ENCODE measurements at places on chromosomes 11 and 22. TPM values are rescaled to one million over a fixed set of nuclear protein-coding genes. Genes with fewer than 3 reads are reported as not detected.

DNA sequence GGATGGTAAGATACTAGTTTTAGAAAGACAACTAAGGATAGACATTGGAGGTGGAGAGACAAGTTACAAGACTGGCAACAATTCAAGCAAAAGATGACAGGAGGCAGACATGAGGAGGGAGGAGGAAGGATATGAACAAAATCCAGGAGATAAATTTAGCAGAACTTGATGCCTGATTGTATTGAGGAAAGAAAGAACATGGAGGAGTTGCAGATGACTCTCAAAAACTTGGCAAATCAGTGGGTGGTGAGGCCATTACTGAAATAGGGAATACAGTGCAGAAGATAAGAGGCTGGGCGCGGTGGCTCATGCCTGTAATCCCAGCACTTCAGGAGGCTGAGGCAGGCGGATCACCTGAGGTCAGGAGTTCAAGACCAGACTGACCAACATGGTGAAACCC is 2.7 kb upstream of the UPB1 start:
- peaks cover 8% of the 10 kb centered on the region for H3K27me3 ChIP-seq
- H3K4me3 ChIP-seq: no peak overlapping the region
- no peaks in the 10 kb centered on the region for H3K4me1 ChIP-seq

DNA sequence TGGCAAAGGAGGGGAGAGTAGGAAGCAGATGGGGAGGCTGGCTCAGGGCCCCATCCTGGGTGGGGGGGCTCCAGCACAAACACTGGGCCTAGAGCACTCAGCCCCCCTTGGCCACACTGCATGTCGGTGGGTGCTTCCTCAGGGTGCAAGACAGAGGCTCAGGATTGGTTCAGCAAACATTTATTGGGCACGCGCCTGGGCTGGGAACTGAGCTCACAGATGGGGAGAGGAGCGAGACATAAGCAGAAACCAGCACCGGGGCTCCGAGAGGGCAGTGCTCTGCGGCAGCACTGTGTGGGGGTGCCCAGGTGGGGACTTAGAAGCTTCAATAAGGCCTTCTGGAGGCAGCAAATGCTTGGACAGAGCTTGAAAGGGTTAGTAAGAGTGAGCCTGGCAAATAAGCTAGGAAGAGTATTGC is 12.1 kb upstream of the EHD1 start:
- H3K36me3 ChIP-seq: peaks cover 4% of the 10 kb centered on the region
- DNase-seq: no peak
- no peak overlapping the region for H3K4me3 ChIP-seq
- H3K27ac ChIP-seq: no peak overlapping the region

- H3K4me3 ChIP-seq: peak overlapping the region; percentile 66
- peak overlapping the region; percentile 52 for H3K27ac ChIP-seq
- H3K36me3 ChIP-seq: no peaks in the 10 kb centered on the region
- peaks cover 19% of the 10 kb centered on the region for H3K4me1 ChIP-seq
- no peaks in the 10 kb centered on the region for H3K27me3 ChIP-seq
Observed at GRCh38 chr11:116835042-116835772, 2.2 kb downstream of the APOA1 start.

DNA sequence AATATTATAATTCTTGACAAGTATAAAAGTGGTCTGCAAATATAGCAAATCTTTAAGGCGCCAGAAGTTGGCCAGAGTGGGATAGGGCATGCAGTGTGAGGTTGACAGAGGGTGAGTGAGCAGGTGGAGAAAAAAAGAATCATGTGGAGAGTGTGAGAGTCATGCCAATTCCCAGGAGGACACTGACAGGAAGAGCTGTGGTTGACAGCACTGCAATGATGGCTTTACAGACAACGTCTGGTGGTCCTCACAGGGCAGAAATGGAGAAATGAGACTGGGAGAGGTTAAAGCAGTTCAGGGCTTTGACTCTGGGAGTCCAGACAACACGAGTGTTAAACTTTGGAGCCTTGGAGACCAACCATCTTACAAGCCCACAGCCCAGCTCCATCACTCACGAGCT is 34.9 kb downstream of the SERPIND1 start:
- H3K27me3 ChIP-seq: no peaks in the 10 kb centered on the region
- no peak overlapping the region for H3K27ac ChIP-seq
- no peaks in the 10 kb centered on the region for H3K4me1 ChIP-seq
- no peak for DNase-seq

DNA sequence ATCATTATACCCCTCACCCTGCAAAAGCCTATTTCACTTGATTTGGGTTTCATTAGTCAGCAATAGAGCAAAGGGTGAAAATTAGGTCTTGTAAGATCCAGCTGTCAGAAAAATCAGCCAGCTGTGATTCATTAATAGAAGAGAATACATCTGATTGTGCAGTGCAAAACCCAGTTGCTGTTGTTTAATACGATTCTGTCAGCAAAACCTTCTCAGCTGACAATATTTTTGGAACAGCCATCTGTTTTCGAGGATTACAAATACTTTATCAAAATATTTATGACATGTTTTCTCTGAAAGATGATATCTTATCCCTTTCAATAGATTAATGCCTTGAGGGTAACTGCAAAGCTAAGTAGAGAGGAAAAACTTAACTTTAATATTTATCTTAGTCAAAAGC is 1354.0 kb upstream of the RAG2 start:
- no peaks in the 10 kb centered on the region for H3K27me3 ChIP-seq
- no peak for DNase-seq
- no peaks in the 10 kb centered on the region for H3K4me1 ChIP-seq
- H3K36me3 ChIP-seq: no peaks in the 10 kb centered on the region
- no peak overlapping the region for H3K27ac ChIP-seq
- H3K4me3 ChIP-seq: no peak overlapping the region

- H3K4me3 ChIP-seq: no peak overlapping the region
- DNase-seq: no peak
- H3K4me1 ChIP-seq: peaks cover 24% of the 10 kb centered on the region
- H3K27me3 ChIP-seq: peaks cover 10% of the 10 kb centered on the region
- H3K27ac ChIP-seq: no peak overlapping the region
- no peaks in the 10 kb centered on the region for H3K36me3 ChIP-seq
Observed at GRCh38 chr11:69443968-69444364, 37.5 kb upstream of the LINC01488 start.

GRCh38 chr11:109892321-109892794 is 200.8 kb upstream of the ZC3H12C start:
- no peak for DNase-seq
- H3K27me3 ChIP-seq: no peaks in the 10 kb centered on the region
- H3K4me1 ChIP-seq: no peaks in the 10 kb centered on the region
- no peak overlapping the region for H3K4me3 ChIP-seq
- H3K27ac ChIP-seq: no peak overlapping the region
- no peaks in the 10 kb centered on the region for H3K36me3 ChIP-seq

DNA sequence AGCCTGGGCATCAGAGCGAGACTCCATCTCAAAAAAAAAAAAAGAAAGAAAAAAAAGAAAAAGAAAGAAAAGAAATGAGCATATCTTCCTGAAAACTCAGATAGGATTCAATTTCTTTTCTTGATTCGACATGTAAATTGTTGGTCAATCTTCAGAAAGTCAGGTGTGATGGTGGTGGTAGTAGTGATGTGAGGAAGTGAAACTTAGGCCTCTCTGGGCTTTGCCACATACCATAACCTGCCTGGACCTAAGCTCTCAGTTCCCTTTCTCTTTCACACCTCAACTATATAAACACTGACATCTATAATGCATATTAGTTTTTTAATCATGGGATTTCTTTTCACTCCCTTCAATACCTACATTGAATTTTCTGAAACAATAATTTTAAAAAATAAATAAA is 98.0 kb upstream of the TBCEL start:
- DNase-seq: no peak
- H3K36me3 ChIP-seq: no peaks in the 10 kb centered on the region
- peaks cover 11% of the 10 kb centered on the region for H3K4me1 ChIP-seq
- H3K4me3 ChIP-seq: no peak overlapping the region
- no peak overlapping the region for H3K27ac ChIP-seq
- no peaks in the 10 kb centered on the region for H3K27me3 ChIP-seq

DNA sequence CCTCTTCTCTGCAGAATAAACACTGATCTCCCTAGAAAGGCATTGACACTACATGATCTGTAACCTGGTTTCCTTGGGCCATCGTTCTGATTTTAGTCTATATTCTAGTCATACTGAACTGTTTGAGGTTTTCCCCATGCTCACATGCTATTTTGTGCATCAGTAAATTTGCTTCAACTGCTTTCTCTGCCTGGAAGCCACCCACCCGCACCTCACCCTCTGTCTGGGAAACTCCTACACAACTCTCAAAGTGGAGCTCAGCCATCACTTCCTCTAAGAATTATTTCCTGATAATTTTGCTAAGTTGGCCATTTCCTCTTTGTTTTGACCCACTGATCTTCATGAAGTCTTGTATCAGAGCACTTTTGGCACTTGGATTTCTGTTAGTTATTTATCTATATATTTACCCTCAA is 36.1 kb downstream of the MMP20 start:
- no peaks in the 10 kb centered on the region for H3K36me3 ChIP-seq
- no peak for DNase-seq
- H3K27ac ChIP-seq: no peak overlapping the region
- no peaks in the 10 kb centered on the region for H3K27me3 ChIP-seq
- no peak overlapping the region for H3K4me3 ChIP-seq
- H3K4me1 ChIP-seq: no peaks in the 10 kb centered on the region

DNA sequence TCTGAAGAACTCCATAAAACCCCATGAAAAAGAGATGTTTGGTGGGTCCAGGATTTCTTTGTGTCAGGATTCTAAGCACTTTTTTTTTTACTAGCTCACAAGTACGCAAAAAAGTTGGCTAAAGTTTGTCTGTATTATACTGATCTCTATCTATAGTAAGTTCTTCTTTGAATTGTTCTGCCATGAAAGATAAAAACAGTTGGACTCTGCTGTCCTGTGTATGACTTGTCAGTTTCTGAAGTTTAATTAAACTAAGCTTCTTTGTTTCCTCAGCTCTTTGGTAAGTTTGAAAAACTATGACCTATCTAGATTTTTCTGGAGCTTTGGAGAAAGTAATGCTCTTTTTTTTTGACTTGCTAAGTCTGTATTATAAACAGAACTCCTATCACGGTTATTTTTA is 812.2 kb upstream of the LUZP2 start:
- no peaks in the 10 kb centered on the region for H3K27me3 ChIP-seq
- H3K4me3 ChIP-seq: no peak overlapping the region
- no peak for DNase-seq

DNA sequence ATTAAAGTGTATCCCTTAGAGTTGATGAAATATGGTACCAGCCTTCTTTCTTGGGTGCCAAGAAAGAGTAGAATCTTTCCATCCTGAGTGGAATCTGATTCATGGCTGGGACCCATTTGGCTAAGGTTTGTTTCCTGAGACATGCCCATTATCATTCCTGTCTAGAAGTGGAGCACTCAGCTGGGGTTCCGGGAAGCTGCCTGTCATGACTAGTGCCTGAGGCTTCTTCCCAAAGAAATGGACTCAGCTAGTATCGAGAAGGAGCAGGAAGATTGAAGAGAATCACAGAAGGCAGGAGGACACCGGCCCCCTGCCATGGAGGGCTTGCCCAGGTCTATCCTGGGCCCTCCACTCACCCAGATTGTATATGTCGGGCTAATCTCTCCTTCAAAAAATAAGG is 57.6 kb downstream of the KREMEN1 start:
- no peaks in the 10 kb centered on the region for H3K36me3 ChIP-seq
- H3K27me3 ChIP-seq: no peaks in the 10 kb centered on the region
- DNase-seq: no peak
- H3K4me3 ChIP-seq: no peak overlapping the region
- H3K27ac ChIP-seq: no peak overlapping the region
- H3K4me1 ChIP-seq: no peaks in the 10 kb centered on the region

The KCTD14 gene
- 0.28 TPM for total RNA-seq

The KCNK4 gene
- 0.86 TPM for total RNA-seq

The MYO7A gene
- total RNA-seq: 0.68 TPM

All from natural killer cell (primary cell).